ENCODE measurements at places on chromosomes 1 and 21.

DNA sequence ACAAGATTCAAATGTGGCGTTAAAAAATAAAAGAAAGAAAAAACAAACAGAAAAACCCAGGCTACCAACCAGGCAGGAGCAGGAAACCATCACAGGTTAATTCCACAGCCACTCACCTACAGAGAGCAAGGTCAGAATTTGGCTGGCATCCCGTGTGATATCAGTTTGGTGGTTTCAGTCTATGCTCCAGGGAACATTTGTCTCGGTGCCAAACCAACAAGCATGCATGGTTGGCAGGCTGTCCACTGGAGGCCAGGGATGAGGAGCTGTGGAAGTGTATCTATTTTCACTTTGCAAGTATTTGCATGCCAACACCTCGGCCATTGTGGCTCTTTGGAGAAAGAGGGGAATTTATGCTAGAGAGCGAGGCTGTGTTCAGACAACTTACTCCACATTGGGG lies 53.1 kb upstream of the PROX1 start:
- DNase-seq: no peak

DNA sequence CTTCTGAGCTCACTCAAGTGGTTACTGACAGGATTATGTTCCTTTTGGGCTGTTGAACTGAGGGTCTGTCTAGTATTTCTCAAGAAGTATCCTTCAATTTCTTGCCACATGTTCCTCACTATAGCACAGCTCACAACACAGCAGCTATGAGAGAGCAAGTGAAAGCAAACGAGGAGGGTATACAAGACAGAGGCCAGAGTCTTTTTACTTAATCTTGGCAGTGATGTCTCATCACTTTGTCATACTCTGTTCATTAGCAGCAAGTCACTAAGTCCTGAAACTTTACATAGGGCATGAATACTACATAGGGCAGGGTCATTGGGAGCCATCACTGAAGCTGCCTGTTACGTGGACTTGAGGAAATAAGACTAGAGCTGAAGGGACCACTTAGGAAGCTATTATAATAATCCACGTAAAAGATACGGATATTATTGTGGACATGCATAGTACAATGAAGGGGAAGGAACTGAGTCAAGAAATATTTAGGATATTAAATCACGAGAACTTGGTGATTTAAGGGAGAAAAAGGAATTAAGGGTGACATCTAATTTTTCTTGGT lies 63.7 kb downstream of the SLC30A7 start:
- DNase-seq: no peak

GRCh38 chr1:184747089-184747955 lies 7.3 kb downstream of the EDEM3 start:
- DNase-seq: no peak

GRCh38 chr1:62796221-62796620 lies 12.3 kb downstream of the ATG4C start:
- no peak for DNase-seq

DNA sequence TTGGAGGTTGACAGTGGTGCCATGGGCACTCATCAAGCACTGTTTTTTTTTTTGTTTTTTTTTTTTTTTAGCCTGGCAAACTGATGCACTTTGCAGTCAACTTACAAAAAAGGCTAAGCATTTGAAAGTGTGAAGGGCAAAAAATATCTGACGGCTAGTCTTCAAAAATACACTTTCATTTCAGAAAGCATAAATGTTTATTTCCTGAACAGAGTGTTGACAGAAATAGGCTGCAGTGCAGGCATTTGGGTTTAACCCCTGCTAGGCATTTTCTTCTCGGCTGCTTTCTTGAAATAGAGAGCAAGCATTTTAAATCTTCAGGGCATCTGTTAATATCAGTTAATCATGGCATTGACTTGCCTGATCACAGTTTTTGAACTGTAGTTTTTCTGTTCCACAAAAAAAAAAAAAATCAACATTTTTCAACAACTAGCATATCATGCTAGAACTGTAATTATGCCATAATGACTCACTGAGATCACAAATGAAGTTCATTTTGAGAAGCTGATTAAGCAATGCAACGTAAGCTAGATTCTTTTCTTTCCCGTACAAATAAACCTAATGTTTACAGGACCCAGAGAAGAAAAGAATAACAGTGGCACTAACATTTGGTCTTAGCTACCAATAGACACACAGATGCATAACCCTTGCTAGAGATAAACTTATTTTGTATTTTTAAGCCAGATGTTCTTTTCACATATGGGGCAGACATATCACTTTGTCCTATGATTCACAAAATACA lies 100.4 kb upstream of the USH2A start:
- DNase-seq: no peak

GRCh38 chr1:47532921-47533792 lies 95.3 kb downstream of the FOXD2 start:
- DNase-seq: no peak

DNA sequence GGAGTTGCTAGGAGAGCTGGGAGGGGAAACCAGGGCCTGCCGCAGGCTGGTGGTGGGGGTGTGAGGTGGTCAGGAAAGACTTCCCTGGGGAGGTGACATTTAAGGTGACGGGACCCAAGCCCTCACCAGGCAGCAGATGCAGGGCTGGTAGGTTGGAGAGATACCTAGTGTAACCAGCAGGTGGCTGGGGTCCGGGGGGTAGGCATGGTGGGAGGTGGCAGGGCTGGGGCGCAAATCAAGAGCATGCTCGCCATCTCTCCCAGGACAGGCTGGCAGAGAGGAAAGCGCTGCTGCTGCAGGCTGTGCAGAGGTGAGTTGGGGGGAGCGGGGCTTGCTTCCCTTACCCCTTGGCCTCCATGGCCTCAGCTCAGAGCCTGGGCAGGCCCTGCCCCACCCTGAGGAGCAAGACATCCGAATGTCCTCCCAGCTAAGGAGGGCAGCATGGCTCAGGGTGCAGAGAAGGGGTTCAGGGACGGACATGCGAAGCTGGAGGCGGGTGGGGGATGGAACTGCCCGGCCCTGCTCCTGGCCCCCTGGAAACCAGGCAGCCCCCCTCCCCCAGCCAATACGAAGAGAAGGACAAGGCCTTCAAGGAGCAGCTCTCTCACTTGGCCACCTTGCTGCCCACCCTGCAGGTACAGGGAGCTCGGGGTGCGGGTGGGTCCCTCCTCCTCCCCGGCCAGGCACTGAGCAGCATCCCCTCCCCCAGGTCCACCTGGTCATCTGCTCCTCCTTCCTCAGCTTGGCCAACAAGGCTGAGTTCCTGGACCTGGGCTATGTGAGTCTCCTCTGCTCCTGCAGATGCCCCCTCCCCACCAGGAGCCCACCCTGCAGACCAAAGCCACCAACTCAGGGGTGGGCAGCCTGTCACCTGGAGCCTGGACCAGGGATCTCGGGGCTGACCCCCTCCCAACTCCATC lies 4.0 kb downstream of the RNF207 start:
- DNase-seq: no peak

GRCh38 chr1:200895801-200896530 lies 1.3 kb downstream of the INAVA start:
- DNase-seq: no peak

- DNase-seq: no peak
Observed at GRCh38 chr1:35642471-35642955, 1.2 kb upstream of the PSMB2 start.

- DNase-seq: no peak
Observed at GRCh38 chr1:914891-915280, 8.8 kb upstream of the SAMD11 start.

DNA sequence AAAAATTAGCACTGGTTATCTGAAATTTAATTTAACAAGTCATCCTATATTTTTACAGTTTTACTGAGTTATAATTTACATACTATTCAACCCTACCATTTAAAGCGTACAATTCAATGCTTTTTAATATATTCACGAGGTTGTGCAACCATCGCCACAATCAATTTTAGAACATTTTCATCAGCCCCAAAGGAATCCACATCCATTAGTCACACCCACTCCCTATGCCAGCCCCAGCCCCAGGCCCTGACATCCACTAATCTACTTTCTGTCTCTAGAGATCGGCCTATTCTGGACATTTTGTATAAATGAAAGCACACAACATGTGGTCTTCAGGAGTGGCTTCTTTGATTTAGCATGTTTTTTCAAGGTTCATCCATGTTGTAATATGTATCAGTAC lies 134.7 kb downstream of the PSMG1 start:
- DNase-seq: no peak

DNA sequence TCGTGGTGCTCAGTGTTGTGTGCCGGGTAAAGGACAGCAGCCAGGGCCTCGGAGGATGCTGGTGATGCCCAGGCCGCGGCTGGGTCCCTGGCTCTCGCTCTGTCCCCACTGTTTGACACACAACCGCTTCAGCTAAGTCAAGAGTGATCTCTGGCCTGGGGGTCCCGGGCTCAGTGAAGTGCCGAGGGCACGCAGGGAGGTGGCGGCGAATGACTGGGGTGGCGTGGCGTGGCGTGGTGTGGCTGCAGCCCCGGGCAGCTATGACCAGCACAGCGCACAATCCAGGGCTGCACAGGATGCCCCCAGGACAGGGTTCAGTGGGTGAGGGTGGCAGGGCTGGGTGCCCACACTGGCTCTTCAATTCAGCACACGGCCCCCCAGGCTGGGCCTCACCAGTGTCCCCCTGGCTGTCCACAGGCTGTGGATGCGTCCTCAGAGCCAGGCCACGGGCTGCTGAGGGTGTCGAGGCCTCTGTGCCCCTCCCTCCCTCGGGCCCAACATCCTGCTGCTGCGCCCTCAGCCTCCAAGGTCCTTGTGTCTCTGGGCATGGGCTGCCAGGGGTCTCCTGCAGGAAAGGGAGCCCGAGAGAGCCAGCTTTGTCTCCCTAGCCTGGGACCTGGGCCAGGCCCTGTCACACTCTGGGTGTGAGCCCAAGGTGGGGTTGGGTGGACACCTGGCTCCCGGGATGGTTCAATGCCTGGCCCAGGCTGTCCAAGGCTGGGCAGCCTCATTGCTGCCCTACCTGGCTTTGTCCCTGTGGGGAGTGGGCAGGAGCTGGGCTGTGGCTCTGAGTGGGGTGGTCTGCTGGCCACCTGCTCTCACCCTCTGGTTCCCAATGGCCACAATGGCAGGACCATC lies 12.0 kb upstream of the SKI start:
- no peak for DNase-seq

- no peak for DNase-seq
Observed at GRCh38 chr1:36137776-36138175, 11.5 kb downstream of the TRAPPC3 start.

DNA sequence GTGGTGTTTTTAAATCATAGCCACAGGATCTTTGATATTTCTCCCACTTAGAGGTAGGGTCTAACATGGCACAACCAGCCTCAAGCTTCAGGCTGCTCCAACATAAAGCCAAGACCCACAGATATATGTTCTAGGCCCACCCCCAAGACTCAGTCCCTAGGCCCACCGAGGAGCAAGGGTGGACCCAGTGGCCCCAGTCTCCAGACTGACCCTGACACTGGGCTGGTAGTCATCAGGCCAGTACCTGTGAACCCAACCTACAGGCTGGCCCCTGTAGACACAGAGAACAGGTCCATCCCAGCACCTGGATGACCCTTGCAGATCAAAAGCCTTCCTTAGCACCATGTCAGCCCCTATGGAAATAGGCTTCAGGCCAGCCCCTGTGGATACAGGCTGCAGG lies 60.5 kb downstream of the NEGR1 start:
- no peak for DNase-seq

- DNase-seq: no peak
Observed at GRCh38 chr1:188372821-188373220, 1544.1 kb downstream of the PLA2G4A start.

All from activated T-cell treated with anti-CD3 and anti-CD28 coated beads for 1 hour (primary cell).